ENCODE measurements at places on chromosomes 5 and 9. TPM values are rescaled to one million over a fixed set of nuclear protein-coding genes. Genes with fewer than 3 reads are reported as not detected.

Gene ABLIM3
- not detected for total RNA-seq

Gene LHX3
- total RNA-seq: not detected

Gene TTC39B
- total RNA-seq: 23.4 TPM

Gene CETN3
- total RNA-seq: 29.6 TPM

Gene FAM221B
- total RNA-seq: not detected

Gene GABRA6
- total RNA-seq: not detected

Gene CCDC192
- total RNA-seq: not detected

Gene FOXI1
- not detected for total RNA-seq

Gene IFNA21
- not detected for total RNA-seq

Gene DBH
- not detected for total RNA-seq

Gene SPATA31A3
- total RNA-seq: not detected

Gene F12
- total RNA-seq: 1.2 TPM

Gene CCNH
- 57.9 TPM for total RNA-seq

Gene LHX6
- not detected for total RNA-seq

Gene RUFY1
- 46.0 TPM for total RNA-seq
